Stimulated activated CD8-positive, alpha-beta memory T cell treated with anti-CD3 and anti-CD28 coated beads, Interleukin-7, amount 100 ng/mL, for 24 hours (primary cell): ENCODE measurements at places on chromosomes 4 and X.

DNA sequence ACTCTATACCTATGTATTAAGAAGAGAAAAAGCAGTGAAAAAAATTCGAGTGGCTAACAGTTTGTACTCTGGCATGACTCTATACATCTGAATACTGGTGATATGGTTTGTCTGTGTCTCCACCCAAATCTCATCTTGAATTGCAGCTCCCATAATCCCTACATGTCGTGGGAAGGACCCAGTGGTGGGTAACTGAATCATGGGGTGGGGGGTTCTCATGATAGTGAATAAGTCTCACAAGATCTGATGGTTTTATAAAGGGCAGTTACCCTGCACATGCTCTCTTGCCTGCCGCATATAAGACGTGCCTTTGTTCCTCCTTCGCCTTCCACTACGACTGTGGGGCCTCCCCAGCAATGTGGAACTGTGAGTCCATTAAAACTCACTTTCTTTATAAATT is 70.4 kb downstream of the LRBA start:
- DNase-seq, result no peak

GRCh38 chrX:16920075-16920474 is 26.4 kb upstream of the REPS2 start:
- DNase-seq, result no peak

DNA sequence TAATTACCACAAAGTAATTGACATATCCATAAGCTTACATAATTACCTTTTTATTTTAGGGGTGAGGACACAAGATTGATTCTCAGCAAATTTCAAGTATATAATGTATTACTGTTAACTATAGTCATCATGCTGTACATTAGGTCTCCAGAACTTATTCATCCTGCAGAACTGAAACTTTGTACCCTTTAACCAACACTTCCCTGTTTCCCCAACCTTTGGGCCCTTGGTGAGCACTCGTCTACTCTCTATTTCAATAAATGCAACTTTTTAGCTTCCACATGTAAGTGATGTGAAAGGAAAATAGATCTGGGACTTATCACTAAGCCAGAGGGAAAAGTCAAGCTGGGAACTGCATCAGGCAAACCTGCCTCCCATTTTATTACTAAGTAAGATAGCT is 33.6 kb upstream of the CCNG2 start:
- no peak for DNase-seq

DNA sequence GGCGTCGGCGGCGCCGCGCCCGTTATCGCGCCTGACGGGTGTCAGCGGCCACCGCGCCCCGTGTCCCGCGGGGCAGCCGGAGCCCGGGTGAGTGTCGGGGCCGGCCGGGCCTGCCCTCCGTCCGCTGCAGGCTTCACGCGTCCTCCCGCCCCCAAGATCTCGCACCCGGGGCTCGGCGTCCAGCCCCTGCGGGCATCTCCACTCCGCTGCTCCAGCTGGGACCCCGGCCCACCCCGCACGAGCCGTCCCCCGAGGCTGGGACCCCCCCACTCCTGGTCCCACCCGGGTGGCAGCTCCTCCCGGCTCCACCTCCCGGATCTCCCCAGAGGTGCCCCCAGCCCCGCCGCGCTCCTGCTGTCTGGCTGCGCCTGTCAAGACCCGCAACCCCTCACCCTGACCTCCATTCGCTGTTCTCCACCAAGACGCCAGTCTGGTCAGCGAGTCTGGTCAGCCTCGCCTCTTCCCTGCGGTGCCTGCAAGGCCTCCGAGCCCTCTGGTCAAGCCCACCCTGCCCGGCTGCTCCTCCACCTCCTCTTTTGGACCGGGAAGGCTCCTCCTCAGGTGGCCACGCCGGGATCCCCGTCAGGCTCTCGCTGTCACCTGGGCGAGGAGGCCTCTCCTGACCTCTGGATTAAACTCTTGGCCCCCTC is 66.0 kb upstream of the NKX1-1 start:
- no peak for DNase-seq

DNA sequence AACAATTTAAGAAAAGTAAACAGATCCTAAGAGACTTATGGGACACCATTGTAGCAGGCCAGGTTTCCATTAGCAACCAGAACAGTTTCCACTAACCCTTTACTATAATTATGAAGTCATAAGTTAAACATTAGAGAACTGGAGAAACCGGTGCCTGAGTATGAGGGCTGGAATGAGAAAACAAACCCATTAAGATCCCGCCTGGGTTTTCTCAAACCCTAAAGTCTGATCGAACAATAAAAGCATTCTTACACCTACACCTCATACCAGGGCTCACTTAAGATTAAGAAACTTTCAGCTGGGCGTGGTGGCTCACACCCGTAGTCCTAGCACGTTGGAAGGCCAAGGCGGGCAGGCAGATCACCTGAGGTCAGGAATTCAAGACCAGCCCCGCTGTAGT is 13.7 kb upstream of the DHX15 start:
- DNase-seq, result no peak

DNA sequence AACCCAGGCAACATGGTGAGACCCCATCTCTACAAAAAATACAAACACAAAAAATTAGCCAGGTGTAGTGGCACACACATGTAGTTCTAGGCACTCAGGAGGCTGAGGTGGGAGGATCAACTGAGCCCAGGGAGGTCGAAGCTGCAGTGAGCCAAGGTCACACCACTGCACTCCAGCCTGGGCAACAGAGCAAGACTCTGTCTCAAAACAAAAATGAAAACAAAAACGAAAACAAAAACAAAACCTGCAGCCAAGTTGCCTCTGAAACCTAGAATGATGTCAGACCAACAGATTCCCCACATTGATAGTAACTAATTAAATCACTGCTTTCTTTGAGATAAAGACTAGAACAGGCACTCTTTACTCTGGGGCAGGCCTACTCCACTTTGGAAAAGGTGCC is 104.5 kb downstream of the AMELX start:
- no peak for DNase-seq

- DNase-seq, result no peak
Observed at GRCh38 chr4:7397206-7398103, 37.3 kb downstream of the PSAPL1 start.

GRCh38 chrX:74613370-74614092 is 893 bp downstream of the RLIM start:
- DNase-seq, result no peak

GRCh38 chrX:54695231-54695630 is 102.8 kb downstream of the ITIH6 start:
- no peak for DNase-seq

DNA sequence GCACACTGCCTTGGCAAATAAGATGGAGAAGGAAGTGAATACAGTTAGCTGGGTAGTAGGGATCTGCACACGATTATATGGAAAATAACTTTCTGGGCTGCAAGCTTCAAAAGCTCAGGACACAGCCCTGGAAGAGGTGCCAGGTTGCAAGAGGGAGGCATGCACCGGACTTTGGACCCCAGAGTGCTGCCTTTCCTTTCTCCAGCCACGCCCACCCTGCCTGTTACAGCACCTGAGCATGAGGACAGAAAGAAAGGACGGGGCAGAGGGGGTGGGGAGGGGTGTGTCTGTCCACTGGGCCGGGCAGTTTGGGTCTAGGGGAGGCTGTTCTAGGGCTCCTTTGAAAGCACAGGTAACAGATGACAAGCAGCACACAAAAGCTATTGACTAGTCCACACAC is 152.8 kb downstream of the ENPP6 start:
- DNase-seq, result no peak

GRCh38 chr4:3021127-3021526 is 53.2 kb downstream of the HTT-AS start:
- no peak for DNase-seq

- no peak for DNase-seq
Observed at GRCh38 chr4:184515606-184516005, 41.3 kb upstream of the IRF2 start.

- no peak for DNase-seq
Observed at GRCh38 chrX:109685656-109686078, 47.4 kb downstream of the ACSL4 start.

DNA sequence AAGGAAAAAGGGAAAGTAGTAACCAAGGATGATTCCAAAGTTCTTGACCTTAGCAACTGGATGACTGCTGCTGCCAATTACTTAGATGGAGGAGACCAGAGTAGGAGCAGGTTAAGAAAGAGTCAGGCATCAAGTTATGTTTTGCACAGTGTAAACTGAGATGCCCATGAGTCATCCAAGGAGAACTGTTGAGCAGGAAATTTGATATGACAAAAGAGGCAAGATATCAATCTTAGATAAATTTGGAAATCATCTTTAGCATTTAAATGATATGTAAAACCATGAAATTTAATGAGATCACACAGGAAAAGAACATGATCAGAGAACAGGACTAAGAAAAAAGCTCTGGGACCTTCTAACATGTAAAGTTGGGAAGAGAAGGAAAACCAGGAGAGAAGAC is 361.3 kb downstream of the OPHN1 start:
- DNase-seq, result no peak

DNA sequence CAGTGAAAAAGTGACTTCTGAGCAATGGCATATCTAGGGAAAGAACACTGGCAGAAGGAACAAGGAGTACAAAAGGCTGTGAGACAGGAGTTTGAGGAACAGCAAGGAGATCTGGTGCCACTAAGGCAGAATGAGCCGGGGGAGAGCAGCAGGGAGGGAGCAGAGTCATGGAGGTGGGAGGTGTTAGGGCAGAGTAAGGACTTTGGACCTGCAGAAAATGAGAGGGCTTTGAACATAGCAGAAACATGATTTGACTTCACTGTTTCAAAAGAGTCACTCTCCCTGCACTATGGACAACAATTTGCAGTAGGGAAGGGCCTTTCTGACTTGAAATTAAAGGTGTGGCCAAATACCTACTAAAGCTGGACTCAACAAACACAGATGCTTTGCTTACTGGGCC is 356.2 kb downstream of the ADGRL3 start:
- DNase-seq, result no peak

GRCh38 chrX:121191779-121192178 is 144.4 kb downstream of the GLUD2 start:
- no peak for DNase-seq

DNA sequence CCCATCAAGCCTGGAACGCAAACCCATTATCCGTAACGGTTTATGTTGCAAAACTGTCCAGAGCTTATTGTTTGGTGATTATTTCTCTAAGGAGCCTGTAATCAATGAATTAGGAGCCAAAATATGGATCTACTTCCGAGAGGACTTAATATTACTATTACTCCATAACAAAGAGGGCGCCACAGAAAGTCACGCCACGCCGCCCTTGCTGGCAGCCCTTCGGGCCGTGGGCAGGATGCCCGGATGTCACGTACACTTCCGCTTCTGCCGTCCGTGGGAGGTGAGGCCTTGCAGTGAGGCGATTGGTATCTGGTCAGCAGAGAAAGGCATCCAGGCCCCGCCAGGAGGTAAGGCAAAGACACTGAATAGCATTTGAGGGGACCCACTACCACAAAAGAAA is at the start of gene MAGEB10:
Gene MAGEB10, plus strand, starts transcription at position 301 of the 400 bp plus-strand sequence. CDS start 13,317 bp downstream, outside the sequence.
- DNase-seq, result no peak

DNA sequence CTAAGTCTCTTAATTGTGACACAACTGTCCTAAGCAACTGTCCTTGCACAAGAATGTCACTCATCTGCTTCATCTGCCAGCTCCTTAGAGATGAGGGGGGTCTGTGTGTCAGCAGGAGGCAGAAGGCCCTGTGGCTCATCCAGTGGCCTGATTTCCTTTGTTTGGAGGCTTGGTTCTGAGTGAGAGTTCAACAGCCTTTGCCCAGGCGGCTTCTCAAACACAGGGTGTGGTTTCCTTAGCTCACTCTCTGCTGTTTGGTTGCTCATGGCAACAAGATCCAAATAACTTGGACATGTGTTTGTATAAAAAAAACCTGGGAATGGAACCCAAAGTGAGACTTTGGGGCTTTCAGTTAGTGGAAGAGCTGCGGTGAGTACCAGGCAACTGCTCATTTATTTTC is 46.6 kb downstream of the MAP7D3 start:
- no peak for DNase-seq

- DNase-seq, result no peak
Observed at GRCh38 chrX:10085223-10085622, 71.6 kb upstream of the CLCN4 start.
